ENCODE measurements at places on chromosomes 2 and 18.

DNA sequence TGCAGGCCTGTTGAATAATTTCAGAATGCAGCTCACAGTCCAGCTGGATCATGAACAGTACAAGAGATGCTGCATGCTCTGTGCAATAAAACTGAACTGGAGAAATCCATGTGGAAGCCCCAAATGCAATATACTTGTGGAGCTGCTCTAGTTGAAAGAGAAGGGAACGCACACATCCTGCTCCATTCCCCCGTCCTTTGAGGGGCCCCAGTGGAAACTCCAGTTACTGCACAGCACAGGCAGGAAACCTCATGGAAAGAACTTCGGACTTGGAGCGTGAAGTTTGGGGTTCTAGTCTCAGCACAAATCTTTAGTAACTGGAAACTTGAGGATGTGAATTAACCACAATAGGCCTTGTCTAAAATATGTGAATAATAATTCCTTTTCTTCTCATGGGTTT is 73.2 kb downstream of the PLA2R1 start:
- DNase-seq: no peak

- no peak for DNase-seq
Observed at GRCh38 chr2:238905224-238905623, 57.3 kb downstream of the TWIST2 start.

DNA sequence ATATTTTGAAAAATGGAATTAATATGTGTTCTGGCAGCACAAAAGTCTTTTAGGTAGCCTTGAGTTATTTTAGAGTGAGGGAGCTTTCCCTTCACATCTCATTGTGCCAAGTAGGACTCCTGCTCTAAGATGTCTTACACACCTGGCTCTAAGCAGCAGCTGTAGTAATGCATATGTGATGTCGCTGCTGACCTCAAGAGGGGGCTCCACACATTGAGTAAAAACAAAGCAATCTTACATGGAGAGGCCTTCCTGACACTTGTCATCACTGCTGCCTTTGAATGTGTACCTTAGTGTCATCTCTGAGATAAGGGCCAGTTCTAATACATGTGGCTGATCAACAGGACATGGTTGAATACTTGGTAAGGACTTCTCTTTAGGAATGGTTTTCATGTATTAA is 75.8 kb downstream of the ACTR3 start:
- DNase-seq: no peak

DNA sequence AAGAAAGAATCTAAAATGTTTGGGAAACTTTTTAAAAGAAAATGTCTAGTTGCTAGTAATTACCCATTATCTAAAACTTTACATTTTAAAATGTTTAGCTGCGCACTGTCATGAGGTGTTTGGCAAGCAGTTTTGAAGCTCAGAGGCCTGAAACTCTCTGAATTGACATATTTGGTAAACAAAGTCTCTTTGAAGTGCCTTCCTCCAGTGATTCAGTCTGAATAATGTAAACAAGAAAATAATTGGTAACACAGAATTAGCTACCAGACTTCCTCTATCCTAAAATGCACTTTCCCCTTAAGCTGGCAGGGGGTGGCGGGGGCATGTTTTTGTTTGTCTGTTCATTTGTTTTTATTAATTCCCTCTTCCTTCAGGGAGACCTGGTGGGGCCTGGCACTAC is 61.4 kb downstream of the WDR75 start:
- DNase-seq: no peak

DNA sequence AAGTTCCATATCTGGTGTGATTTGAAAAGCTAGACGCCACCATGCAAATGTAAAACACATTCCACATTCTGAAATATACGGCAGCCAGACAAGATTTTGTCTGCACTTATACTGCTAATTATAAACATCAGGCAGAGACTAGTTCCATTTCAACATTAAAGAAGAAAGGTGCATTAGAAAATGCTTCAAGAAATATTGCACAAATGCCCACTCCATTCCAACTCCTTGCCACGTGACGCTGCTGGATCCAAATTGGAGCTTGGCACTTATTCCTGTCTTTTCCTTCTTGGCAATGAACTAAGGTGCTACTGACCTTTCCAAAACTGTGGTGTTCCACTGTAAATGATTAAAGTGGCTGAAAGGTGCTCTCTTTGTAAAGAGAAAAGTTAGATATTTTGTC is 6.3 kb downstream of the COL6A3 start:
- DNase-seq: no peak

Data from GM13977 (cell line).